A549 treated with Hydrocortisone at 1 μM for 4 hours (cell line): ENCODE measurements at places on chromosomes 6 and 20. TPM values are rescaled to one million over a fixed set of nuclear protein-coding genes. Genes with fewer than 3 reads are reported as not detected.

NKX2-2 gene
- not detected in 5 replicates for total RNA-seq

BPIFB4 gene
- not detected in 5 replicates for total RNA-seq

BNIP5 gene
- 0.02 to 0.05 TPM (median 0.03 TPM) in 4 of 5 replicates, not detected in the other for total RNA-seq

EDN1 gene
- 36.3 to 45.1 TPM (median 38.8 TPM) in 5 replicates for total RNA-seq

DOK5 gene
- 0.06 TPM in 1 of 5 replicates, not detected in the others for total RNA-seq

GINS1 gene
- total RNA-seq, result 29.1 to 38.4 TPM (median 36.5 TPM) in 5 replicates

TMC2 gene
- total RNA-seq, result not detected in 5 replicates

AGPAT1 gene
- 38.0 to 40.4 TPM (median 39.4 TPM) in 5 replicates for total RNA-seq

SOX4 gene
- total RNA-seq, result 7.2 to 11.4 TPM (median 9.6 TPM) in 5 replicates

CNPY3 gene
- 36.4 to 43.0 TPM (median 40.4 TPM) in 5 replicates for total RNA-seq

BMP5 gene
- total RNA-seq, result not detected in 5 replicates

PTCRA gene
- total RNA-seq, result not detected in 5 replicates

CST4 gene
- total RNA-seq, result not detected in 5 replicates

PIGU gene
- total RNA-seq, result 26.3 to 29.0 TPM (median 27.9 TPM) in 5 replicates

ASIP gene
- not detected in 5 replicates for total RNA-seq

PREX1 gene
- total RNA-seq, result 13.6 to 15.8 TPM (median 14.3 TPM) in 5 replicates

TFAP2D gene
- total RNA-seq, result not detected in 5 replicates

NPEPL1 gene
- total RNA-seq, result 30.7 to 36.0 TPM (median 32.2 TPM) in 5 replicates

CGA gene
- total RNA-seq, result 0.24 to 0.59 TPM (median 0.39 TPM) in 5 replicates

PSORS1C2 gene
- total RNA-seq, result 0.09 TPM in 1 of 5 replicates, not detected in the others

PRPH2 gene
- total RNA-seq, result not detected in 5 replicates

NRN1 gene
- 0.38 to 1.0 TPM (median 0.60 TPM) in 5 replicates for total RNA-seq

MATN4 gene
- total RNA-seq, result 0.06 to 0.16 TPM (median 0.08 TPM) in 5 replicates

TRAPPC3L gene
- not detected in 5 replicates for total RNA-seq

IL17F gene
- not detected in 5 replicates for total RNA-seq

CALHM4 gene
- total RNA-seq, result not detected in 5 replicates

TREML4 gene
- total RNA-seq, result not detected in 5 replicates

GNMT gene
- 0.13 to 0.31 TPM (median 0.21 TPM) in 3 of 5 replicates, not detected in the others for total RNA-seq

SKIC2 gene
- 21.3 to 24.7 TPM (median 23.3 TPM) in 5 replicates for total RNA-seq

PDE7B gene
- total RNA-seq, result 0.62 to 0.73 TPM (median 0.63 TPM) in 5 replicates

LKAAEAR1 gene
- 0.48 to 2.2 TPM (median 1.8 TPM) in 5 replicates for total RNA-seq

ERVFRD-1 gene
- not detected in 5 replicates for total RNA-seq
